ENCODE measurements at places on chromosomes 7 and 10.

DNA sequence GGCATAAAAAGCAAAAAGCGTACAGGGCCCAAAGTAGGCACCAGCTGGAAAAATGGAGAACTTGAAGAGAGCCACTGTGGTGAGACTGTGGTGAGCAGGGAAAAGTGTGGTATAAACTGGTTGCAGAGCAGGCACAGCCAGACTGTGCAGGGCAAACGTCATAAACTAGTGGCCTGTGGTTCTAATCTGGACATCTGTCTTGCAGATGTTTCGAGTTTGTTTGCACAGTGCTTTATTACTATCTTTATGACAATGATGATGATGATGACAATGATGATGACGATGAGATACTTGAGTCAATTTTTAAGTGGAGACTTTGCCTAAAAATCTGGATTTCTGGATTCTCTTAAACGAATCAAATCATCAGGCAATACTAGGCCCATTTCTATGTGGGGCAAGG is 45.7 kb downstream of the SEMA3C start:
- DNase-seq, result no peak

GRCh38 chr7:2049782-2050510 is 182.8 kb downstream of the MAD1L1 start:
- no peak for DNase-seq

DNA sequence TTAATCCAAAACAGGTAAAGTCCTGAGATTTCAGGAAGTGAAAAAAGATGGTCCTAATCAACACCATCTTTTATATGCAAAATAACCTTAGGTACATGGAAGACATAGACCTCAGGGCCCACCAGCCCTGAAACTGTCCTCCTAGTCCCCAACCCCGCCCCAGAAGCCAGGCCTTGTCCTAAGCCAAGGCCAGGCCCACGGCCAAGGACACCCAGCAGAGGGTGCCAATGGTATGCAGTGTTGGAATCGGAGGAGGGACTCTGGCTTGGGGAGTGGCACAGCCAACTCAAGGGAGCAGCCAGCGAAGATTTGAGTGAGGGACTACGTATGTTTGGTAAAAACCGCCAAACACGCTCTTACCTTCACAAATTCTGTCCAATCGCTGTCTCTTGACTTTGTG is 96.7 kb downstream of the ZRANB1 start:
- no peak for DNase-seq

DNA sequence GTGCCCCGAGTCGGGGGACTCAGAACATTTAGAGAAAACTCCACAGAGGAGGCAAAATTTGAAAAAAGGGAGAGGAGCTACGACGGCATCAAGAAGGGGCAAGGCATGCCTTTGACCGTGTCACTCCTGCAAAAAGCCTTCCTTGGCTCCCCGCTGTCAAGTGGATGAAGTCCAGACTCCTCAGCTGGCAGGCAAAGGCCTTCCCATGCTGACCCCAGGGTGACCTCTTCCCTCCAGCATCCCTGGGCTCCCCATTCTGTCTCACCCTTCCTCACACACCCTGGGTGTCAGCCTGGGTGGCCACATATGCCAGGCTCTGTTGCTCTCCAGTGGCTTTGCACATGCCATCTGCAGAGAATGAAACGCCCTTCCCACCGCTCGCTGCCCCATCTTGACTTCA is 88.4 kb upstream of the ZMIZ1 start:
- DNase-seq, result no peak

- no peak for DNase-seq
Observed at GRCh38 chr7:36650766-36651312, 73.5 kb downstream of the AOAH start.

DNA sequence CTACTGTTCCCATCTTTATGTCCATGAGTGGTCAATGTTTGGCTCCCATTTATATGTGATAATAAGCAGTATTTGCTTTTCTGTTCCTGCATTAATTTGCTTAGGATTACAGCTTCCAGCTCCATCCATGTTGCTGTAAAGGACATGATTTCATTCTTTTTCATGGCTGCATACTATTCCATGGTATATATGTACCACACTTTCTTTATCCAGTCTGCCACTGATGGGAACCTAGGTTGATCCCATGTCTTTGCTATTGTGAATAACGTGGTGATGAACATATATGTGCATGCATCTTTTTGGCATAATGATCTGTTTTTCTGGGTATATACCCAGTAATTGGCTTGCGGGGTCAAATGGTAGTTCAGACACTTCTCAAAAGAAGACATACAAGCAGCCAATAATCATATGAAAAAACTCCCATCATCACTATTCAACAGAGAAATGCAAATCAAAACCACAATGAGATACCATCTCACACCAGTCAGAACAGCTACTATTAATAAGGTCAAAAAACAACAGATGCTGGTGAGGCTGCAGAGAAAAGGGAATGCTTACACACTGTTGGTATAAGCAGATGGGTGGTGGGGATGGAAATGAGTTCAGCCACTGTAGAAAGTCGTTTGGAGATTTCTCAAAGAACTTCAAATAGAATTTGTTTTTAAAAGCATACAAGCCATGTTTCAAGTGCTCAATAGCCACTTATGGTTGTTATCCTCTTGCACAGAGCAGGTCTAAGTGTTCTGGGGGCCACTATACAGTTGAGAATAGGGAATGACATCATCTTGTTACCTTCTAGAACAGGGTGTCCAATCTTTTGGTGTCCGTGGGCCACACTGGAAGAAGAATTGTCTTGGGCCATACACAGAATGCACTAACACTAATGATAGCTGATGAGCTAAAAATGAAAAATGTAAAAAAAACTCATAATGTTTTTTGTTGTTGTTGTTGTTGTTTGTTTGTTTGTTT is 23.2 kb upstream of the SDK1 start:
- no peak for DNase-seq

DNA sequence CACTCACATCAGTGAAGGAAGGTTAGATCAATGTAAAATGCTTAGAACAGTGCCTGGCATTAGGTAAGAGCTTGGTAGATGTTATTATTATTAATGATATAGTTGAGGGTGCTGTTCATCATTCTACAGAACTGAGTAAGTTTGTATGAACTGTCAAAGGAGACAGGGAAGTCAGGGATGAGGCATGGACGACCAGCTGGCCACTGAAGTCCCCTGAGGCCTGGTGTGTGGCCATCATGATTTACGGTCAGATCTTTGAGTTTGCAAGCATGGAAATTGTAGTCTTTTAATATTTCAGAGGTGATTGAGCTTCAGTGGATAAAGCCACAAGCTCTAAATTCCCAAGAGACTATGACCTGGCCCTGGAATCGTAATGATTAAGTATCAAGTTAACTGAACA is 6.9 kb downstream of the ARMC3 start:
- DNase-seq, result no peak

DNA sequence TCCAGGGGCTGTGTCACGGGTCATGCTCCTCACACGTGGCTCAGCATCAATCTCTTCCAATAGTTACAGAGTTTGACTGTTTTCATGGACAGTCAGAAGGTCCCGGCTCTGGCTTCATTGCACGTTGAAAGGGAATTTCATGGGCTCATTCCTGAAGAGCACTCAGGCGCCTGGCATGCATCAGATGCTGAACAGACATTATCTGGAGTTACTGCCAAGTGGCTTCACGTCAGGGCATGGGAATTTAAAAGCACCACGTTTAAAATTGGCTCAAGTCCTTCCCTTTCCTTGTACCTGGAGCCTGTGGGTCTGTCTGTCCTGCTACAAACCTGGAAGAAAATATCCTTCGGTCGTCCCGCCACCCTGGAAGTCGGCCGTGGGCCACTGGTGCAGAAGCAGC is 50.4 kb downstream of the CFAP46 start:
- DNase-seq, result no peak

DNA sequence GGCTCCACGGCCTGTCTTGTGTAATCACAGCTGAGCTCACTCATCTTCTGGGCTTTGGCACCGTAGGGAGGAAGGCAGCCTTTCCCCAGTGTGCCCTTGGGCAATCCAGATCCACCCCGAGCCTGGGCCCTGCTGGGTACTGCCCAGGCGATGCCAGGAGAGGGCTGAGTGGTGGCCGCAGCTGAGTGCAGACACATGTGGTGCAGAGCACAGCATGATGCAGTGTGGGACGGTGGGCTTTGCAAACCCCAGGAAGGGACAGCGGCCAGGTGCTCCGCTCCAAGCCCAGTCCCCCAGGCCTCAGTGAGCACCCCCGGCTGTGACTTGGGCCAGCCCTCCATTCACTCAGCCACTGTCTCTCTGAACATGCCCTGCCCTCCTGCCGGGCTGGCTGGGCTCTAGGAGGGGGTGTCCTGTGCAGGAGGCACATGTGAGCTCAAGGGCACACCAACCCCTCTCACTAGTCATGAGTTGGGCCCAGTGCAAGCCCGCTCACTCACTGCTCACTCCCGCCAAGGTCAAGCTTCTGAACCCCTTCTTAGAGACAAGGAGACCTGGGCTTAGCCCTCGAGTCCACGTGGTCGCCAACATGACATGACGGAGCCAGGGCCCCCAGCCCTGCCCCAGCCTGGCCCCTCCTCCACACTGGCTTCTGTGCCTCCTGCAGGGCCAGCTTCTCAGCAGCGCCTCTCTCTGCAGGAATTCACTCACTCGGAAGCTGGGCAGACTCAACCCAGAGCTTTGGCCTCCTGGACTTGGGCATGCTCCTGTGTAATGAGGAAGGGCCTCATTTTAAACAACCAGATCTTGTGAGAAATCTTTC is 77.5 kb upstream of the INSIG1 start:
- no peak for DNase-seq

DNA sequence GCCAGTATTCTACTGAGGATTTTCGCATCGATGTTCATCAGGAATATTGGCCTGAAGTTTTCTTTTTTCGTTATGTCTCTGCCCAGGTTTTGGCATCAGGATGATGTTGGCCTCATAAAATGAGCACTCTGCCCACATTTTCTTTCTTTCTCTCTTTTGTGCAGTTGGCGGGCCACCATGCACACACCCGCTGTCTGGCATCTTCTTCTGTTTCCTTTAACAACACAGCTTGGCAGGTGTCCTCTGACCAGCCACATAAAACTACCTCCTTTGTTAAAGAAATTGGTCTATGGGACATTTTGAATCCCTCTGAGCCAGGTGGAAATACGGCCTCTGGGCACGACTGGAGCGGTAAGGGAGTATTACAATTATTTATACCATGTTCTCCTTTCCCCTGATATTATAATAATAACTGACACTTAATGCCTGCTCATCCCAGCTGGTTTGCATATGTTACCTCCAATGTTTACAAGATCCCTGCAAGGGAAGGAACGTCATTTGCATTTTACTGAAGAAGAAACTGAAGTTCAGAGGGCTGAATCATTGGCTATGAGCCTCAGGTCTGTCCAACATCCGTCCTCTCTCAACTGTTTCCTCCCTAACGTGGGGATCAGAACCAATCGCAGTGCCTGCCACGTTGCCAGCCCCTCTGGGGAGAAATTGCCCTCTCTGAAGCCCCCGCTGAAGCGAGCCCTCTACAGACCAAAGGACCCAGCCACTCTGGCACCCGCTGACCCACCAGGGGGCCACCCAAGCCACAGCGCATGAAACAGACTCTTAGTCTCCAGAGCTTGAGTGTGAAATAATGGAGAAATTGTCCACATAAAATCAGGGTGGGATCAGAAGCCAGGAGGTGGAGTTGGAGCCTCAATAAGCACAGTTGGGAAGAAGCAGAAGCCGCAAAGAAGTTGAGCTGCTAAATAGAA is 125.0 kb upstream of the FOXK1 start:
- no peak for DNase-seq

GRCh38 chr7:88458946-88459345 is 152.3 kb upstream of the STEAP4 start:
- DNase-seq, result no peak

DNA sequence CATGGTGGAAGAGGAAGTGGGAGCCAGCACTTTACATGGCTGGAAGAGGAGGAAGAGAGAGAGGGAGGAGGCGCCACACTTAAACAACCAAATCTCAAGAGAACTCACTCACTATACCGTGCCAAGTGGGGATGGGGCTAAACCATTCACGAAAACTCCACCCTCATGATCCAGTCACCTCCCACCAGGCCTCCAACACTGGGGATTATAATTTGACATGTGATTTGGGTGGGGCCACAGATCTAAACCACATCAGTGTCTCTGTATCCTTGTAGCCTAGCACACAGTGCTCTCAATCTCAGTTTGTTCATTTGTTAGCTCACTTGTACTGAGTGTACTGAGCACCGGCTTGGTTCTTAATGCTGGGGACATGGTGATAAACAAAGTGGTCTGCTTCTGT is 228.3 kb downstream of the BUB3 start:
- no peak for DNase-seq

- DNase-seq, result no peak
Observed at GRCh38 chr7:134502463-134503371, 24.6 kb upstream of the AKR1B10 start.

DNA sequence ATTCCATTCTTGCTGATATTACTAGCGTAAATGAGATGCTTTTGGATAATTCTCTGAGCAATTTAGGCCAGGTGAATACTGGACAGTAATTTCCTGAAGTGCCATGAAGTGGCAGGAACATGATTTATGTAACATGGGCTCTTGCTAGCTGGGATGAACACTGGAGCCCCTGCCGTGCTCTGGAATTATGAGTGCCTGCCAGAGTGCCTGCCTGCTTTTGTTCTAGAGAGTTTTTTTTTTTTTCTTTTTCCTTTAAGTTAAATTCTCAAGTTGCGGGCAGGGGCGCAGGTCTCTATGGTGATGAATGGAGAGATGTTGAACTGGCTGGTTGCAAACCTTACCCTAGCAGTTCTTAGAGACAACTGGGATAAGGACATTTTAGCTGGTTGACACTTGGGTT is 165.9 kb downstream of the AUTS2 start:
- no peak for DNase-seq

- DNase-seq, result no peak
Observed at GRCh38 chr7:6520163-6520981, 30.9 kb downstream of the GRID2IP start.

GRCh38 chr7:35342786-35343185 is 88.9 kb upstream of the TBX20 start:
- no peak for DNase-seq

DNA sequence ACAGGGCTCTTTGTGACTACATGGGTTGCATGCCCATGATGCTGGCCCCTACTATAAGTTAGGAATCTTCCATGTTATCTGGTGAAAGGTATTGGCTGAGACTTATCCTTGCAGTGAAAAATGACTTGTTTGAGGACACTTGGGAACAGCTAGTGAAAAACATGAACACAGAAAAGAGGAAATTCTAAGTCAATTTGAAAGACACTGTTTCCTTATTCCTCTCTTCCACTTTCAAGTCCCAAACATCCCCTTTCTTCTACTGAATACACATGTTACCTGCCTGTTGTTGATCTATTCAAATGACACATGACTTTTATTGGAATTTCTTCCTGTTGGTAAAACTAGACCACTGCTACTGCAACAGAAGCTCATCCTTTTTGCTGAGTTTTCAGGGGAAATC is 29.5 kb upstream of the PRKCQ start:
- no peak for DNase-seq
